ENCODE measurements at places on chromosomes 4 and X. TPM values are rescaled to one million over a fixed set of nuclear protein-coding genes. Genes with fewer than 3 reads are reported as not detected.

DNA sequence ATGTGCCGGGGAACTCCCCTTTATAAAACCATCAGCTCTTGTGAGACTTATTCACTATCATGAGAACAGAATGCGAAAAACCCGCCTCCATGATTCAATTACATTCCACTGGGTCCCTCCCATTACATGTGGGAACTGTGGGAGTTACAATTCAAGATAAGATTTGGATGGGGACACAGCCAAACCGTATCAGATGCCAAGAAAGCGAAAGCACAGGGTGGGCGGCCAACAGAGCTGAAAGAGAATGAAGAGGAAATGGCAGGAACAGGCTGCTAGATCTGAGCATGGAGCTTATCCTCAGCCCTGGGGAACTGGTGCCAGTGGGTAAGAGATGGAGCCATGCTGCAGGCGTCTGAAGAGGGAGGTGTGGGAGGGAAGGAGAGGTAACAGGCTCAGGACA lies 117.7 kb upstream of the PNPLA4 start:
- H3K36me3 ChIP-seq, result no peaks in the 10 kb centered on the region
- DNase-seq, result peak; percentile 19
- no peaks in the 10 kb centered on the region for H3K27me3 ChIP-seq
- H3K4me1 ChIP-seq, result no peaks in the 10 kb centered on the region
- H3K4me3 ChIP-seq, result no peak overlapping the region

DNA sequence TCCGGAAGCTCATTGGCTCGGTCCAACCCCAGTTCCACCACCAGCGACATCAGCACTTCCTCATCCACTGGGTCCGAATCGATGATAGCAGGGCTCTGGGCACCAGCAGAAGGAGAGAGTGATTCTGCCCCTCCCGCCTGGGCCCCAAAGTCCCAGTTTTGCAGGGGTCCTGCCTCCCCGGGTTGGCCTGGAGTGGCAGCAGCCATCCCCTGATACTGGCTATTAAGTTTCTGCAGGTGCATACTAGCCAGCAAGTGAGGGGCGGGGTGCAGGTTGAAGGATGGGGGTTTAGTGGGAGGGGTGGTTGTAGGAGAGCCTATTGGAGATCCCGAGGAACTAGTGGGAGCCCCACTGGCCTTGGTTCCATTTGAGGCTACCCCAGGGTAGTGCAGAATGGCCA lies 3.9 kb downstream of the CITED1 start:
- DNase-seq, result no peak
- no peak overlapping the region for H3K27ac ChIP-seq
- H3K4me3 ChIP-seq, result no peak overlapping the region
- no peaks in the 10 kb centered on the region for H3K27me3 ChIP-seq
- H3K36me3 ChIP-seq, result no peaks in the 10 kb centered on the region
- H3K4me1 ChIP-seq, result no peaks in the 10 kb centered on the region

Gene KLHL13
- total RNA-seq, result 8.9 TPM

DNA sequence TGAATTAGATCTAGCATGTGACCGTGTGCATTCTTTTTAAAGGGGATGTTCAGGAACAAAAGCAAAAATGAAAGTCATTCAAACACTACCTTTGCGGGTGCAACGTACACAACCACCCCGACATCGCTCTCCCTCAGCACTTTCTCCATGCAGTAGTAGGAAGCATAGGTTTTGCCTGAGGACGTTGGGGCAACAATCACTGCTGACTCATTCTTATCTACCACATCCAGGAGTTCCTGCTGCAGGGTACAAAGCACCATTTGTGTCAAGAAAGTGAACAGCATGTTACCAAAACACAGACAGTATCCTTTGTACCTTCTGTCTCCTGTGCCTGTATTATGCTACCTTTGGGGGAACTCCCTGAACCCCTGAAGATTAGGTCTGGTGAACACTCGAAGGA lies 58.6 kb downstream of the DDX60L start:
- no peak for DNase-seq
- H3K27ac ChIP-seq, result no peak overlapping the region
- no peaks in the 10 kb centered on the region for H3K4me1 ChIP-seq
- H3K36me3 ChIP-seq, result no peaks in the 10 kb centered on the region

DNA sequence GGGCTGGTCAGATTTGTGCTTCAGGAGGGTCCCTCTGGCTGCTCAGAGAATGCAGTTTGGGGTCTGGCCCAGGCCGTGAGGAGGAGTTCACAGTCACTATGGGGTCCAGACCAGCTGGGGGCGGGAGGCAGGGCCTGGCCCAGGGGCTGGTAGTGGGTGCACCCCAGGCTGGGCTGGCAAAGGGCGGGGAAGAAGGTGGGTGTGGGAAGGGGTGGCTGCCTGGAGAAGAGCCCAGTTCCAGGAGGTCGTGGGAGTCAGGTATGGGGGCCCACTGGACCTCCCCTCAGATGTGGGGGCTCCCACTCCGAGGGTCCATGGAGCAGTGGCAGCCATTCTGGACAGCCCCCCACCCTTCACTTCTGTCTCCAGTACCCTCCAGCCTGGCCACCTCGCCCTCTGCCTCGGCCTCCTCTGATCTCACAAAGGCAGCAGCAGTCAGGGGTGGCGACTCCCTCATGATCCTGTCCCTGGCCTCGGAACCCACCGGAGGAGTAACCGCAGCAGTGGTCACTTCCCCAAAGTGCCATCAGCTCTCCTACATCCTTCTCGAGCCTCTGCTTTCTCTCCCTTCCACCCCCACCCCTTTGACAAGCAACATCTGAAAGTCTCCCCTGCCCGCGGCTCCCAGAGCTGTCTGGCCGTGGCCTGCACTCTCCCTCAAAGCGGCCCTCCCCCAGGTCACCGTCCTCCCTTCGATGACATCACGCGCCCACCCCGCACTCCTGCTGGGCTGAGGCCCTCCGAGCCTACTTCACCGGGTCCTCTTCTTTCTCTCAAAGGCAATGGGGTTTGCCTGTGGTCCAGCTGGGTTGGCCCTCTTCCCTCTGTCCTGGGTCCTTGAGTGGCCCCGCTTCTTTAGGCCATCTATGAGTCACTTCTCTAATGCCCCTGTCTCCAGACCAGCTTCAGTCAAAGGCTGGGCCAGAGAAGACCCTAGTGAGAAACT lies 1.7 kb upstream of the SLC6A8 start:
- no peaks in the 10 kb centered on the region for H3K27me3 ChIP-seq
- no peak overlapping the region for H3K4me3 ChIP-seq
- H3K27ac ChIP-seq, result peak overlapping the region; percentile 68

Gene POU4F2
- total RNA-seq, result 1.9 TPM

DNA sequence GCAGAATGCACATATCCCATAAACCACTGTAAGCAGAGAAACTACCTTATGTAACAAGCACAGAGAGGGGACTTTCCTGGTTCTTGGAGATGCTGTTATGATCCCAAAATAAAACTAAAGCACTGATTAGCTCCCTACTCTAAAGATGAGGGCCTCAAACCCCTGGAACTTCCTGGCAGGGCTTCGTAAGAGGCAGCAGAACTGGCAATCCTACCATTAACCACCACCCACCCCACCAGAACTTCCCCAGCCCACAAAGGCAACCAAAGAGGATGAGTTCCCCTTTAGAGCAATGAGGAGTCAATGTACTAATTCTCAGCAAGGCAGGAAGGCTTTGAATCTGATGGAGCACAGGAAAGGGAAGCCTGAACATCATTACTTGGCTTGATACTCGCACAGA lies 436.5 kb upstream of the FRG1 start:
- no peak for DNase-seq
- H3K36me3 ChIP-seq, result no peaks in the 10 kb centered on the region
- no peak overlapping the region for H3K27ac ChIP-seq
- no peaks in the 10 kb centered on the region for H3K27me3 ChIP-seq
- H3K4me3 ChIP-seq, result no peak overlapping the region

GRCh38 chr4:24422644-24423043 lies 161.7 kb downstream of the DHX15 start:
- H3K27ac ChIP-seq, result no peak overlapping the region
- no peaks in the 10 kb centered on the region for H3K36me3 ChIP-seq
- H3K4me3 ChIP-seq, result no peak overlapping the region
- no peaks in the 10 kb centered on the region for H3K27me3 ChIP-seq

Gene CDKL5
- total RNA-seq, result 21.1 TPM

Data from testis (tissue), 5 donors.